RKO (cell line): ENCODE measurements at places on chromosomes 6 and 20.

DNA sequence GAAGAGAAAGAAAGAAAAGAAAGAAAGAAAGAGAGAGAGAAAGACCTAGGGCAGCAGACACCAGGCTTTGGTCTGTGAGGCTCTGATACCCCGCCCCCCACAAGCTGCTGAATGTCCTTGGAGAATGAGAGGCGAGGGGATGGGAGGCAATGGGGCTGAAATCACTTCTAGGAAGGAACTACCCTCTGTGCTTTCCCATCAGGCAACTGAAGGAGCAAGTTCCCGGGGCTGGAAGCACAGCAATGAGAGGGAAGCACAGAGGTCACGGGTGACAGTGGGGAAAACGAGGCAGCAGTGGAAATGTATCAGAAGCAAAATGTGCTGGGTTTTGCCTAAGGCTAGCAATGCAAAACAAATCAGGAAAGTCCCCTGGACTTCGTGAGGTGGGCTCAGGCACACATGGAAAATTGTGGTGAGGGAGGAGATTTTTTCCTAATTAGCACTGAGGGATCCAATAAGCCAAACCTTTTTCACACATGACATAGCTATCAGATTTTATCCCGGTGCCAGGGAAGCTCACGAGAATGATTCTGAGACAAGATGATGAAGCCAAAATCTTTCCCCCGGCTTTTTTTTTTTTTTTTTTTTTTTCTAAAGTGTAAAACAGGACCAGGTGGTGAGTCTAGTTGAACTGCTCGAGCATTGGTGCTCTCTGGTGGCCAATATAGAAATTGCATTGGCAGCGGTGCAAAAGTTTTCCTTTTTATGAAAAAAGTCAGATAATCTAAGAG is 16.8 kb upstream of the ARFGEF2 start:
- DNase-seq = peak; percentile 79

GRCh38 chr6:13445005-13445743 is 42.2 kb downstream of the GFOD1 start:
- no peak for DNase-seq

GRCh38 chr6:18329776-18330175 is 57.4 kb upstream of the RNF144B start:
- no peak for DNase-seq

DNA sequence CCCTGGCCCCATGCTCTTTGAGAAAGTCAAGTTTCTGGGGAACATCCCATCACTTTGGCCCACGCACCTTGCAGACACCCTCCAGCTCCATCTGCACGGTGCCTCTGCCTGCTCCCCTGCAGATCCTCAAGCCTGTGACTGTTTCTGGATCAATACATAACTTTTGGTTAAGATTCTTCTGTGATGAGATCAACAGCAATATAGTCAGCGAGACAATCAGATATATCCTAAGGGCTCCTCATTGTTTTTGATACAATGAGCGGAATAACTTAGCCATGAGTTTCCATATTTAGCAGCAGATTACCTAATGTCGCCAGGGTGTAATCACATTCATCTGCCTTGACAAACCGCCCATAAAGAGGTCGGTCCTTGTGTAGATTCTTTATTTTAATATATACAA is 109.3 kb upstream of the MTHFD1L start:
- DNase-seq = no peak

DNA sequence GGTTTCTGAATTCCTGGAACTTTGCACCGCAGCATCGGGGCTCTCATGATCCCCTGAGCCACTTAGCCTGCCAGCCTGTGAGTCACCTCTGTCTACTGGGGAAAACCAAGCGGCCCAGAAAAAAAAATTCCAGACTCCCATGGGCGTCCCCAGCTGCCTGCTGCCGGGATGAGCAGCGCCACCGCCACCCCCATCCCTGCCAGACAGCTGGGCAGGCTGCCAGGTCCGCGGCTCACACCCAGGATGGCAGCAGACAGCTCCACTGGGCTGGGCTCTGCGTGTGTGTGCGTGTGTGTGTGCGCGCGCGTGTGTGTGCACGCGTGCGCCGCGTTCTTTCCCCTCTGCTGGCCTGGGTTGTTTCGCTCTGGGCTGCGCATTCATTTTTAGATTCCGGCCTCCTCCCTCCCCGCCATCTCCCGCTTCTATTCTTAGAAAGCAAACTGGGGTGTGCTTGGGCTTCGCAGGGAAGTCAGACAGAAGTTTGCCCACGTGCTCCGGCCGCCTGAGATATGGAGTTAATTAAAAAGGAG is 38.9 kb upstream of the PMEPA1 start:
- DNase-seq = peak; percentile 47

- DNase-seq = no peak
Measured at GRCh38 chr20:50932691-50933280, 1.5 kb upstream of the ADNP start.

DNA sequence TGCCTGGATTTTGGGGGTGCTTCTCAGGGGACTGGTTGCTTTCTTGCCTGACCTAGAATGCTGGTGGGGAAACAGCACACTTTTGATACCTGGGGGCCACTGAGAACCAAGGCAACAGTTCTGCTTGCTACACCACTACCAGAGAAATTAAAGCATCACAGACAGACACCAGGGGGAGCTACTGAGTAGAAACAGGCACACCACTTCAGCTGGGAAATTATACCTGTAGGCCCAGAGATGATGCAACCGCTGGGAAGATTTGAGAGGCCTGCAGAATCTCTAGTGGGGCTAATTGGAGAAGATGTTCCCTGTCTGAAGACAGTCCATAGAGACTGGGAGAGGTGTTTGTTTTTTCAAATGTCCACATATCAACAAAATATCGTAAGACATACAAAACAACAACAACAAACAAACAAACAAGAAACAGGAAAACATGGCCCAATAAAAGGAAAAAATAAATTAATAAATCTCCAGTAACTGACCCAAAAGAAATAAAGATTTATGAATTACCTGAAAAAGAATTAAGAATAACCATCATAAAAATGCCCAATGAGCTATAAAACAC is 129.4 kb upstream of the RIN2 start:
- peak; percentile 65 for DNase-seq

- DNase-seq = no peak
Measured at GRCh38 chr6:52728394-52728793, 34.9 kb downstream of the GSTA2 start.

DNA sequence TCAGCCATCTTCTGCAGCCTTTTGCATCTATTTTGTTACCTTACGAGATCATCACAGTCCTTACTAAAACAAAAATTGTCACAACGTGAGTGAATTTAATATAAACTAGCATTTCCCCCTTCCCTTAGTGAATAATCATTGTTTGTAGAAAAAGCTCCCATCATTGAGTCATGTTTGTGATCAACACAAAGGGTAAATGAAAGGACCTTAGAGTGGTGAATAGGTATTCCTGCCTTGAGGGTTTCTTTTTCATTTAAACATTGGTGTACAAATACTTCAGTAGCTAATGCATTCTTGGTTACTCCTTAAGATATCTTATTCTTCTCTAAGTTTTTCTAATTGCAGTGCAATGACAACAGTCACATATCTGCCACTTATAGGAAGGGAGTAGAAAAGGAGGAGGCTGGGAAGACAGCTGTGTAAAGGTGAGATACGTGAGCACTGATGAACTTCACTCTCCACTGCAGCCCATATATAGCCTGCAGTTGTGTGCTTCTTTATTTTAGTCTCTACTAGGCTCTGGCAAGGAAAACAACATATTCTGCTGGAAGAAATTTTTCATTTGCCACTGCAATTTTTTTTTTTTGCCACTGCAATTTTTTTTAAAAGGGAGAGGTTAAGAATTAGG is 27.8 kb downstream of the ADGRG6 start:
- DNase-seq = no peak

DNA sequence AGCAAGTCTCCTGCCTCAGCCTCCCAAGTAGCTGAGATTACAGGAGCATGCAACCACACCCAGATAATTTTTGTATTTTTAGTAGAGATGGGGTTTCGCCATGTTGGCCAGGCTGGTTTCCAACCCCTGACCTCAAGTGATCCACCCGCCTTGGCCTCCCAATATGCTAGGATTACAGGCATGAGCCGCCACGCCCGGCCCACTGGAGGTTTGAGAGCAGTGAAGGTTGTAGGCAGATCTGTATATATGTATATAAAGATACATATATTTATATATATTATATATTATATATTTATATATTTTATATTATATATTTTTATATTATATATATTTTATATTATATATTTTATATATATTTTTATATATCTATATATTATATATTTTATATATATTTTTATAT is 38.2 kb upstream of the TTPAL start:
- no peak for DNase-seq

DNA sequence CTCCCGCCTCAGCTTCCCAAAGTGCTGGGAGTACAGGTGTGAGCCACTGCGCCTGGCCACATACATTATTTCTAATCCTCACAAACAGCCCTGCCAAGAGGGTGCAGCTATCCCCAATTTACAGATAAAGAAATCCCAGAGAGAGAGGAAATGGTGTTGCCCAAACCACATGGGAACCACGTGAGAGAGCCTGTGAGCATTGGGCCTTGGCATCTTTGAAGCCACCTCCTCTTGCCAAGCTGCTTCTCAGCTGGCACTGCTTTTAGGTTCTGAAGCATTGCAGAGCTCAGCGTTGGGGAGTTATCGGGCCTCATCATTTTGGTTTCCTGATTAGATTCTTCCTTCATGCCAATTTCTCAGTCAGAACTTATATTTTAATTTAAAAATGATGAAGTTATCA is 80.3 kb downstream of the CTNNBL1 start:
- no peak for DNase-seq

- DNase-seq = peak; percentile 54
Measured at GRCh38 chr20:22921595-22922421, 113.3 kb upstream of the SSTR4 start.

- DNase-seq = no peak
Measured at GRCh38 chr20:53763707-53764414, 170.2 kb upstream of the ZNF217 start.

- DNase-seq = no peak
Measured at GRCh38 chr6:14105547-14105946, 12.0 kb upstream of the CD83 start.

DNA sequence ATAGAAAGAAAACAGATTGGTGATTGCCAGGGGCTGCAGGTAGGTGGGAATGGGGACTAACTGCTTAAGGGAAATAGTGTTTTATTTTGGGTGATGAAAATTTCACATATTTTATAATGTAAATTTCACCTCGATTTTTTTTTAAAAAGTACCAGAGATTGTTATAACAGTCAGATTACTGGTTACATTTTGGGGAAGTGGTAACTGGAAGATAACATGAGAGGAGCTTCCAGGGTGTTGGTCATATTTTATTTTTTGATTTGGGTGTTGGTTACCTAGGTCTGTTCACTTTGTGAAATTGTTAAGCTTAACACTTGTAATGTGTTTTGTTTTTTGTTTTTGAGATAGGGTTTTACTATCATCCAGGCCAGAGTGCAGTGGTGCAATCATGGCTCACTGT is 17.2 kb upstream of the CRIP3 start:
- no peak for DNase-seq

GRCh38 chr6:167208819-167209576 is 51.2 kb upstream of the GPR31 start:
- DNase-seq = no peak

GRCh38 chr20:35085477-35086225 is 7.0 kb downstream of the TRPC4AP start:
- no peak for DNase-seq

- DNase-seq = no peak
Measured at GRCh38 chr20:63482021-63482587, 9.6 kb upstream of the KCNQ2 start.

DNA sequence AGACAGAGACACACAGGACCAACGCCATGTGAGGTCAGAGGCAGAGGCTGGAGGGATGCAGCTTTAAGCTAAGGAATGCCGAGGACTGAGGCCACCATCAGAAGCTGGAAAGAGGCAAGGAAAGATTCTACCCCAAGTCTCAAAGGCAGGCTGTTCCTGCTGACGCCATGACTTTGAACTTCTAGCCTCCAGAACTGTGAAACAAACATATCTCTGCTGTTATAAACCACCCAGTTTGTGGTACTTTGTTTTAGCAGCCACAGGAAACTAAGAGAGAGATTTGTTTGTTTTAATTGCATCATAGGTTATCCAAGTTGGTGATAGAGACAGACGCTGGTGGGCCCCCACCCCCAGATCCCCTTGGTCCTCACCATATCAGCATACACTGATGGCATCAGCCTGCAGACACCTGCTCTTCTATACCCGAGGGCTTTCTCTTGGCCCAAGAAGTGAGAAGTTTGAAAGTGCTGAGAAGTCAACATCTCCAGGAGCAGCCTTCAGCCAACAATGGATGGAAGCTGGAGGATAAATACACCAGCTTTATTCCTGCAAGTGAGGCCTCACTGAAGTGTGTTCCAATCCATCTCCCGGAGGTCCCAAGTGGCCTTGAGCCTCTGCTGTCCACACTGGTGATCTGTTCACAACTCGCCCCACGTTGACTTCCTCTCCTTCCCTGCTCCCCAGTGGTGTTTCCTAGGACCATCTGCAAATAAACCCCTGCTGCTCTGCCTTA is 154.7 kb downstream of the BTBD3 start:
- no peak for DNase-seq
